MCF 10A (cell line): ENCODE measurements at places on chromosomes 1 and 21.

DNA sequence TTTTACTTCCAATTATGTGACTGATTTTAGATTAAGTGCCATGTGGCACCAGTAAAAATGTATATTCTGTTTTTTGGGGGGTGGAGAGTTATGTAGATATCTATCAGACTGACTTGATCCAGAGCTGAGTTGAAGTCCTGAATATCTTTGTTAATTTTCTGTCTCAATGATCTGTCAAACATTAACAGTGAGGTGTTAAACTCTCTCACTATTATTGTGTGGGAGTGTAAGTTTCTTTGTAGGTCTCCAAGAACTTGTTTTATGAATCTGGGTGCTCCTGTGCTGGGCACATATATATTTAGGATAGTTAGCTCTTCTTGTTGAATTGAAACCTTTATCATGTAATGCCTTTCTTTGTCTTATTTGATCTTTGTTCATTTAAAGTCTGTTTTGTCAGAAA lies 276.5 kb upstream of the USP25 start:
- DNase-seq: no peak

DNA sequence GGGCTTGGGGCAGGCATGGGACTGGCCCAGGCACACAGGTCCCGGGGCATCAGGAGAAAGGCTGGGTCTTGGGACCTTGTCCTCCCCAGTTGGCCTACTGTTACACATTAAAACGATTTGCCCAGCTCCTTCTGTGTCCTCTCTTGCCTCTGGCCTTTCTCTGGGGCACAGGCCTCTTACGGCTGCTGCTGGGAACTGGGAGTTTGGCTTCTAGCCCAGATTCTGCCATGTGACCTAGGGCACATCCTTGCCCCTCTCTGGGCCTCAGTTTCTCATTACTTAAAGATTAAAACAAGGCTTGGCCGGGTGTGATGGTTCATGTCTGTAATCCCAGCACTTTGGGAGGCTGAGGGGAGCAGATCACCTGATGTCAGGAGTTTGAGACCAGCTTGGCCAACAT lies 14.0 kb downstream of the KDF1 start:
- DNase-seq: no peak

- DNase-seq: no peak
Measured at GRCh38 chr1:36570478-36571060, 87.9 kb upstream of the CSF3R start.

GRCh38 chr1:15430787-15431570 lies 7.3 kb upstream of the CTRC start:
- peak; percentile 59 for DNase-seq

GRCh38 chr1:164755690-164756089 lies 196.7 kb downstream of the PBX1 start:
- peak; percentile 48 for DNase-seq

DNA sequence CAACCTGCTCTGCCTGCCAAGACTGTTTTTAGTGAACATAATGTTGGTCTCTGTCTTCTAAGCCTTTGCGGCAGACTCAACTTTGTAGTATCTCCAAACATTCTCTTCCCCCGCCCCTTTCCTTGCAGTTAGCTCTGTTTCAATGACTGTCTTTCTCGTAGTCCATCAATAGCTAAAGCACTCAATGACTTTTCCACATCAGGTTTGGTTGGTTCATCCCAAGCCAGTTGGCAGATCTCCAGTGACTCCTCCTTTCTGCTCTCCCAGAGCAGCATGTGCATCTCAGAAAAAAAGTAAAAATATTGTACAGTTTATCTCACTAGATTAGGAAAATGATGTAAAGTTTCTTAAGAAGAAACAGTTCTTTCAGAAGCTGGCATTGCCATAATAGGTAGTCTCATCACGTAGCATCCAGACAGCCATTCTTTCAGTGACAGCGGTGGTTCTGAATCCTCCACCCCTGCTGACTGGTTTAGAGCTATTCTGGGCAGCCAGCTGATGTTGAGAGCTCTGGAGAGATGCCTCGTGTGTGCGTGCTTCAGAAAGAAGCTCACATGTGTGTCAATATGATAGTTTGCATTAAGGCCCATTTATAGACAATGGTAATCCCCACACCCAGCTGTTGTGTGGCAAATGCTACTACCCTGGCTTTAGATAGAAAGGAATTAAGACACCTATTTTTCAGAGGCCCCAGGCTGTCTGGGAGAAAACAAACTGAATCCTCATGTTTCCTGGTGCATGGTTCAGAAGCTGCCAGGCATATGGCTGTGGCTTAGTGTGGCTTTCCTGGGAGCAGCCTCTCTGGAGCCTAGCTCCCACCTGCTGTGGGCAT lies 53.2 kb downstream of the CNN3 start:
- no peak for DNase-seq

DNA sequence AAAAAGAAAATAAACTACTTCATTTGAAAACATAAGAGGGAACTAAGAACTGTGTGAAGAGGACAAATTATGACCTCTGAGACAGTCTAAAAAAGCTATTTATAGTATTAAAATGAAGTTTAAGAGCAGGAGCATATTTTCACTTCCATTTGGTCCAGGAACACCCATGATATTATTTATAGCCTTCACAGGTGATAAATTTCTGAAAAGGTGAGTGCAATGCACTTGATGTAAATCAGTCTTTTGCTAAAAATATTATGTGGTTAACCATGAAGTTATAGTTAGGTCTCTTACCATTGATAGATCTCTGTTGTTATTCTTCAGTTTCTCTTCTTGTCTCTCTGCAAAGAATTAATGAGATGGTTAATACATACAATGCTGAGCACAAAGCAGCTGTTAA lies 14.7 kb downstream of the TMCO1 start:
- DNase-seq: no peak

- DNase-seq: no peak
Measured at GRCh38 chr1:236253918-236254637, 27.7 kb downstream of the ERO1B start.

DNA sequence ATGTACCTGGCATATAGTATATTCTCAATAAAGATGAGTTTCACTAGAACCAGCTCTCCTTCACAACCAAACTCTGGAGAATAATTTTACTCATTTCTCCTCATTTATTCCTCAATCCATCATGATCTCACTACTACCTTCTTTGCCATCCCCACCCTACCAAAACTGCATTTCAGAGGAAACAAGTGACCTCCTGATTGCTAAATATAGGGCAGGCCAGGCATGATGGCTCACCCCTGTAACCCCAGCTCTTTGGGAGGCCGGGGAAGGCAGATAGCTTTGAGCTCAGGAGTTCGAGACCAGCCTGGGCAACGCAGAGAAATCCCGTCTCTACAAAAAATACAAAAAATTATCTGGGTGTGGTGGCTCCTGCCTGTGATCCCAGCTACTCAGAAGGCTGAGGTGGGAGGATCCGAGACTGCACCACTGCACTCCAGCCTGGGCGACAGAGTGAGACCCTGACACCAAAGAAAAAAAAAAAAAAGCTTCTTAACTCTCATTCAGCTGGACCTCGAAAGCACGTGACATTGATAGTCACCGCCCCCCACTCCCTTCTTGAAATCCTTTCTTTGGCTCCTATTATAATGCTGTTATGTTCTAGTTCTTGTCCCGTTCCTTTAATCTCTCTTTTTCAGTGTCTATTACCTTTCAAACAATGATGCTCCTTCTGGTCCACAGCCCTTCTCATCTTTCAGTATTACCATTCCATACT lies 2.1 kb downstream of the TESK2 start:
- DNase-seq: no peak

GRCh38 chr1:150890033-150890416 lies 3.1 kb downstream of the CTXND2 start:
- DNase-seq: no peak

DNA sequence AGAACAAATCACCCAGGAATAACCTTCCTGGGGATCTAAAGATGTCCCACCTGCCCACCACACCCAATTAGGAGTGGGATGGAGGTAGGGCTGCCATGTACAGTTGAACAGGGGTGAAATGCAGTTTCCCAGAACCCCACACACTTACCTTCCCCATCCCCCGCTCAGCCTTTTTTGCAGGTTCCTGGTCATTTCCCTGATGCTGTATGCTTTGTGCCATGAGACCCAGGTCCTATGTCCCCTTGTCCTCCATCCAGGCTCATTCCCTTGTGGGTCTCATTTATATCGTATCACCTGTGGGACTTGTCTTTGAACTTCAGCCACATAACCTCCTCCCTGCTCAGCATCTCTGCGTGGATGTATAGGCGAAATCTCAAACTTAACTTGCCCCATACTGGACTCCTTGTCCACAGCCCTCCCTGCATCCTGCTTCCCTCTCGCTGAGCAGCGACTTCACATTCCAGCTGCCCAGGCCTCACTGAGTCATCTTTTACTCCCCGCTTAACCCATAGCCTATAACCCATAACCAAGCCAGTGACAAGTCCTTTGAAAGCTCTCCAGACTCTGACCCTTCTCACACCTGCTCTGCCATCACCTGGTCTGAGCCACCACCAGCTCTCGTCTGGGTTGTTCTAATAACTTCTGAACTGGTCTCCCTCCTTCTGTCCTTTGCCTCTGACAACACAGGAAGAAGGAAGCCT lies 4.7 kb downstream of the LDLRAD2 start:
- DNase-seq: peak; percentile 30

- DNase-seq: no peak
Measured at GRCh38 chr1:205590777-205591513, 40.9 kb downstream of the ELK4 start.

- DNase-seq: no peak
Measured at GRCh38 chr21:34650861-34651431, 17.8 kb upstream of the CLIC6 start.

- DNase-seq: peak; percentile 72
Measured at GRCh38 chr1:109910123-109910962, at the start of gene CSF1. TSS of gene CSF1 (plus strand) at chr1:109910849. CDS start at chr1:109911024, 175 bp downstream.

DNA sequence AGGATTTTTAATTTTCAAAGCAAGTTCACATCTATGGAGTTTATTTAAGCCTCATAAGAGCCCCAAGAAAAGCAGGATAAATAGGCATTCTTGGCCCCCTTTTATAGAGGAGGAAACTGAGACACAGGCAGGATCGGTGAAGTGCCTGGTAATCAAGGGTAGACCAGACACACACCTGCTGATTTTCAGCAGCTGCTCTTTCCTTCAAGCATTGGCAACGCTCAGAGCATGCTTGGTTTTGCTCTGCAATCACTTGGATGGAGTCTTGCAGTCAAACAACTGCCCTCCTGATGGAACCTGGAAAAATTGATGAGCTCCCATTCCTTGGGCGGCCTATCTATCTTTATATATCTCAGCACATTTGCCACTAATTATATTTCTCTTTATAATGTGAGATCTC lies 478.9 kb upstream of the CAMK1G start:
- no peak for DNase-seq

DNA sequence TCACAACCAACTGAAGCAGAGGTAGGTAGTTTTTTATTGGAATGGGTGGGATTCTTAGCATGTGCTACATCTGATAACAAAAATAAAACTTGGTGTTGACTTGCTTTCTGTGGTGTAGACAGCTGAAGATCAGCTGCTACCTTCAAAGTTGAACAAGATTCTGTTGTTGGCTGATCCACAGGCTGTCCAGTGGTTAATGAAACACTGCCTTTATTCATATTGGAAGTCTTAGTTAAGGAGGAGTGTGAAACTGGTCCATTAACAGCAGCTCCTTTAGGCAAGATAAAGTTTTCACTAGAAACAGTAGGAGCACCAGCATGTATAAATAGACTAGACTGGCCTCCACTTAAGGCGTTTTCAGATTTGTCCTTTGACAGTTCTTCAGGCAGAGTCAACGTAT lies 81.1 kb downstream of the ZNF644 start:
- DNase-seq: no peak

GRCh38 chr1:19344372-19344810 lies 32.3 kb downstream of the SLC66A1 start:
- peak; percentile 49 for DNase-seq

DNA sequence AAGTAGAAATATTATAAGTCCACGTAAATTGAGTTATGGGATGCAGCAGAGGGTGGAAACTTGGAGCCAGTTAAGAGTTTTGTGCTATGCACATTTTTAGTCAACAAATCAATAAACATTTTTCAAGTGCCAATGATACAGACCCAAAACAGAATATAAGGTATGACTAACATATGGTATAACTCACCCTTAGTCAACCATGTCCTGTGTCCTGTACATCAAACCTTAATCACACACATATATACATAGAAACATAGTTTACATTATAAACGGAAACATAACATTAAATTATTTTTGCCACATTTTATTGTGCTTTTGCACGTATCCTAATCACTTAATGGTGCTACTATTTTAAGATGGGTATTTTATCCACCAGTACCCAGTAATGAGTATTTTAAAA lies 136.1 kb upstream of the USH2A start:
- DNase-seq: no peak

DNA sequence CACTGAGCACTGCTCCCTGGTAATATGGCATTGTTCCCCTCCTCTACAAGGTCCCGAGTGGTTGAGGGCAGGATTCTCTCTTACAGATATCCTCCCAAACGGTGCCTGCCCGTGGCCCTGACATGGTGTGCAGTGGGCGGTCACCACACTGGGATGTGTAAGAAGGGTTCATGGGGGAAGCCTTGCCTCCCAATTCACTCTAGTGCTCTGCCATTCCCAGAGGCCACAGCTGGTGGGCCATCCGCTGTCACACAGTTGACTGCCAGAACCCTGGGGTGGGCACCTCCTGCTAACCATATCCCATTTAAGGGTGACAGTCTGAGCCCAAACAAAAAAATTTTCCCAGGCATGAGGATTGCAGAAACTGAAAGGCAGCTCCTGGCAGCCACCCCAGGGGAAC lies 9.1 kb downstream of the GJA5 start:
- DNase-seq: no peak

DNA sequence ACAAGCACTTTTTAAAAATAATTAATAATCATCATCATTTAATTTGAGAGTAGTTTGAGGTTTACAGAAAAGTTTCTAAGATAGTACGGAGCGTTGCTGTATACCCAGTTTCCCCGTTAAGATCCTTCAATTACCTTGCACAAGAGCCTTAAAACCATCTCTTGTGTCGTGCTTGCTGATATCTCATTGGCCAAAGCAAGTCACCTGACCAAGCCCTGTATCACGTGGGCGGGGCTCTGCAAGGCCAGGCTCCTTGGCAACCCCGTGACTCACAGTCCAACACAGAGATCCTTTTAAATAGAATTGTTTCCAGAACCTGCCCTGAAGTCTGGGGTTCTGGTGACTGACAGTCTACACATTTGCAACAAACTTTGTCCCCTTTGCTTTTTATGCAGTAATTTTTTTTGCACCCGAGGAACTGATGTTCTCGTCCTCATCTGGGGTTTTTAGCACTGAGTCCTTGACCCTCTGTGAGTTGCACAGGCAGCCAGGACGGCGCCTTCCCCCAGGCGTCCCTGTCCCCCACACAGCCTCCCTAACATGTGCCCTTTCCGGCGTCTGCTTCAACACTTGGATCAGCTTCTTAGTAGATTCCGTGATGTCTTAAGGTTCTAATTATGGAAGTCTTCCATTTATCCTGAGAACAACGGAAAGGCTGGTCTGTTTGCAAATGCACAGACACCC lies 183.3 kb upstream of the TMEM51 start:
- DNase-seq: peak; percentile 93

DNA sequence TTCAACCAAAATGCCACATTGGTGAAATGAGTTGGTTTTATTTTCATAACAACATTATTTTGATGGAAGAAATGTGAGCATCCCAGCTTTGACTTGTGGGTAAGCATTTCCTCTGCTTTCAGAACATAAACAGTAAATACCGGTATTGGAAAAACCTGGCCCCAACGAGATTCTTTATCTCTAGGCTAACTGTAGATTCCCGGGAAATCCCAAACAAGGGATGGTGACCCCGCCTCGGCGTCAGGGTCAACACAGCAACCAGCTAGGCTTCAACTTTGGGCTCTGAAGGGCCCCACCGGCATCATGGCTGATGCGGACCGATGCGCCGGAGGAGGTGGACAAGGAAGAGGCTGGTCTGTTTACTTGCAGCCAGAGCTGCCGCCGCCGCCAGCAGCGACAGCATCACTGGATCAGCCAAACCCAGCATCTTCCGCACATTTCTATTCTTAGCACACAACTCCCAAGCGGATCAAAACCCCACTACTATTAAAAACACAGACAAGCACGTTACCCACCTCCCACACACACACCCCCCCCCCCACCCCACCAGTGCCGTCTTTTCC lies 1.1 kb downstream of the AKT3 start:
- peak; percentile 65 for DNase-seq
